Hypothalamus (tissue), 51 donors: ENCODE measurements at places on chromosomes 3 and 15.

DNA sequence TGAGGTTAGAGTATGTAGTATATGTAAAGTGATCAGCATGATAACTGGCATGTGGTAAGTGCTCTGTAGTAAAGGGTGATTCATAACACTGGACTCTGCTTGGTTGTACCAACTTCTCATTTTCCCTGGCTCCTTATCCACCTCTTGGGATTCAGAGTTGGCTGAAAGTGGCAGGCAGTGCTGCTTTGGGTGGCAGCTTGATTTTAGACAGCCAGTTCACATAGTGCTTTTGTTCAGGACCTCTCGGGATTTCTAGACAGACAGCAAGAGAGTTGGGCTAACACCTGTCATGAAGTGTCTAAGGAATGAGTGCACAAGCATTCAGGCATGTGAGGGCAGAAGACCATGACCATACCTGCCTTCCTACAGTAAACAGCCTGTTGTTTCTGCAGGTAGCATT lies 69.0 kb downstream of the RBM6 start:
- DNase-seq = no peak

DNA sequence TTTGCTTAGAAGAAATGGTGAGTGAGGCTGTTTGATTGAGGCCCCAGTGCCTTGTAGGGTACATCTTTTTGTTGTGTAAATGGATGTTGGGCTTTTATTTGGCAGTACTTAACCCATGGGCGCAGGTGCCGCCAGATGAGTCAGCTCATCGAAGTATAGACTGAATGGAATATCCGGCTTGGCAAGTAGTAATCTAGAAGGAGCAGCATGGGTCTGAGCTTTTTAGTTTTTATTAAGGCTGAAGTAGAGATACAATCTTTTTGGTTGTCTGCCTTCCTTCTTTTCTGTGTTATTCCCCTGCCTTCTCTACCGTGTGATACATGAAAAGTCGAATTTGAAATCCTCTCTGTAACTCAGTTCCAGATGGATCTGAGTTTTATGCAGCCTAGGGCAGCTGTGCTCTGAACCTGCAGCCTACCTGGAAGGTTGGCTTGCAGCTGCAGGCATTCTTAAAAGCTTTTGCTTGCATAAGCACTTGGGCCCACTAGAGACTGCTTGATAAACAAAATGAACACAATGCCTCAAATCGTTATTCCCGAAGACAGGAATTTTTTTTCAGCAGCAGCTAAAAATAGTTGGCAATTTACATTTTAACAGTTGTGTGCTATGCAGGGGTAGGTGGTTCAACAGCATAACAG lies 177.5 kb upstream of the CGNL1 start:
- no peak for DNase-seq

DNA sequence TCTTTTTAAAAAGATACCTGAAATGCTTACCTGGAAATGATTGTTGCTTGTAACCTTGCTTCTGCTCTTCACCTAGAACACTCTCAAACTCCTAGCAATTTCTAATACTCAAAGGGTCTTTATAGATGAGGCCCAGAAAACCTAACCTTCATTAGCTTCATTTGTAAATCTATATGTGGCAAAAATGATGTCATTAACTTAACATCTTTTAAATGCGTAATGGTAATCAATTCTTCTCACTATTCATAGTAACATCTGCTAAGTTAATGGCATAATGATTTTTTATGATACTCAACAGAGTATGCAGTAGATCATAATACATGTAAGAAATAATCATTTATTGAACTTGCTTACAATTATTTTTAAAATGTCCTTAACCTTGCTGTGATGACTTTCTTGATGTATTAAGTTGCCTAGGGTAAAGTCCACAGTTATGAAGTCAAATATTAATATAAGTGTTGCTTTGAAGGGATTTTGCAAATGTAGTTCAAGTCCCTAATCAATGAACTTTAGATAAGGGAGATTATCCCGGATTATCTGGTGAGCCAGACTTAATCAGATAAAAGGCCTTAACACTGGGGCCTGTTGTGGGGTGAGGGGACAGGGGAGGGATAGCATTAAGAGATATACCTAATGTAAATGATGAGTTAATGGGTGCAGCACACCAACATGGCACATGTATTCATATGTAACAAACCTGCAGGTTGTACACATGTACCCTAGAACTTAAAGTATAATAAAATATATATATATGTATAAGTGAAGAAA lies 10.1 kb upstream of the SERPINI2 start:
- DNase-seq = no peak

DNA sequence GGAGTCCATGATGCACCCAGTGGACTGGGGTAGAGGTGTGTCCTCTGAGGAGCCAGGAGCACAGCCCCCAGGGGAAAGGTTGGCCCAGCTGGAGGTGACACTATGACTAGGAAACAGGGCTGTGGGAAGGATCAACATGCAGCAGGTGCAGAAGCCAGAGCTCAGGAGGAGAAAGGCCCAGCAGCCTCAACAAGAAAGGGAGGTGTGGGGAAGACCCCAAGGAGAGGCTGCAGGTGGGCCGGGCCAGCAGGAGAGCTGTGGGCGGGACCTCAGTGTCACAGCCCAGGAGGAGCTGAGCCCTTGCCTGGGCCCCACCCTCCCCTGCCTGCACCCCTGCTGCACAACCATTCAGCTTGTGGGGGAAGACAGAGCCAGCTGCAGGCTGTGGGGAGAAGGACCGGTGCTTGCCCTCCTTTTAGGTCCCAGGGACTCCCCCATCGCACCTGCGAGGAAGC lies 18.4 kb upstream of the KLF13 start:
- DNase-seq = no peak

DNA sequence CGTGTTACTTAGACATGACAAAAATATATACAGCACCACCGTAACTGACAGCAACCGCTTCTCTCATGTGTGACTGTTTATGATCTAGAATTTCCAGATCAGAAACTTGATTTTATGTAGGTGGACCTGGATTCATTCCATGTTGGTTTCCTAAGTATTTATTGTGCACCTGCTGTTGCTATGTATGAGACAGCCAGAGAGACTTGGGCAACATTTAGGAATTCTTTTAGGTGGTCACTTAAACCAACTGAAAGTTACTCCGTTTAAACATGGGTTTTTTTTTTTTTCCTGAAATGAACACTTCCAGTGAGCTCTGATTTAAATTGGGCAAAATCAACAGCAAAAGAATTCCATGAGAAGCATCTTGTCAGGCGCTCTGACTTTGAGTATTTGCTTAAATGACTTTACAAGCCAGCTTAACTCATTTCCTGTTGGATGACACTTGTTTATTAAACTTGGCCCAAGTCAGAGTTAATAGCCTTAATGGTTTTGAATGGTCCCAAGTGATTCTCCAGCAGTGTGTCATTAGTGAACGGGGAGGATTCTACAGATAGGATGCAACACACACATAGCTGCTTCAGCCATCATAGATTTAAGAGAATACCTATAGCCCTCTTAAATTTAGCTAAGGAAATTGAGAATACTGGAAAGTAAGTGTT lies 31.8 kb downstream of the MITF start:
- DNase-seq = no peak

DNA sequence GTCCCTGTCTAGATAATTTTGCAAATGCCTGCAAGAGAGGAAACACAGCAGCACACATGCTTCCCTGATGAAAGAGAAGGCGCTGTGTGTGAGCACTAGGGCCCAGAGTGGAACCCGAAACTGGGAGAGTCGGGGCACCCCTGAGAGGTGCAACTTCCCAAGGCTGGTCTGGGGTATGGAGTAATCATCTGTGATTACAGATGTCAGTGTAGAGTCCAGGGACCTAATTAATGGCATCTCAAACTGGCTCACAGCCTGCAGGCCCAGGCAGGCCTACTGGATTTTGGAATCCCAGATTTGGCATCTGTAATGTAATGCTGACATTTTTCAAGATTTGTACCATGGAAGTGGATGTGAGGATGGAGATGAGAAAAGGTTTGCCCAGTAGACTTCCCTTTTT lies 29.4 kb downstream of the PGPEP1L start:
- no peak for DNase-seq

- no peak for DNase-seq
Observed at GRCh38 chr3:72582211-72582878, 265.9 kb downstream of the SHQ1 start.

GRCh38 chr3:194505791-194506415 lies 19.1 kb upstream of the ATP13A3 start:
- no peak for DNase-seq

DNA sequence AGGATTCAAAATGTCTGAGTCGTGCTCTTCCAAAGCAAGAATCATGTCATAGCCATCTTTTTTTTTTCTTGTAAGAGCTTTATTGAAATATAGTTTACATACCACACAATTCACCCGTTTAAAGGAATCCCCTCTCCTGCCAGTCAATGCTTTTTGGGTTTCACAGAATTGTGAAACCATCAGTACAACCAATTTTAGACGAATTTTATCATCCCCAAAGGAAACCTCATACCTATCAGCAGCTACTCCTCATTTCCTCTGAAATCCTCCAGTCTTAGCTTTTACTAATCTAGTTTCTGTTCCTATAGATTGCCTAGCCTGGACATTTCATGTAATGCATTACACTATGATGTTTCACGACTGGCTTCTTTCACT lies 39.6 kb downstream of the ADIPOQ start:
- no peak for DNase-seq

DNA sequence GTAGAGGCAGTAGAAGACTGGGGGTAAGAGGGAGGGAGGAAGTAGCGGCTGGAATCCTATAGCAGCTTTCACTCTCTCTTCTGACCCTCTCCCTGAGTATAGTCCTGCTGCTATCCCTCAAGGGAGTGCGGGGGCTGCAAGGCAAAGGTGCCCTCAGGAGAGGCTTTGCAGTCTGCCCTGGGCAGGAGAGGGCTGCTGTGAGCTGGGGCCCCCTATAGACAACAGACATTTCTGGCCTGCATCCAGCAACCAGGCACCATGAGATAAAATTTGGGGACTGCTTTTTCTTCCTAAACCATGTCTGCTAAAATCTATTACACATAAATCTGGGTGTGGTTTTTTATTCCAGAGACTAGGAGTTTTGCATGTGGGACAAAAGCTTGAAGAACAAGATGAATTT lies 48.0 kb downstream of the SACM1L start:
- no peak for DNase-seq

DNA sequence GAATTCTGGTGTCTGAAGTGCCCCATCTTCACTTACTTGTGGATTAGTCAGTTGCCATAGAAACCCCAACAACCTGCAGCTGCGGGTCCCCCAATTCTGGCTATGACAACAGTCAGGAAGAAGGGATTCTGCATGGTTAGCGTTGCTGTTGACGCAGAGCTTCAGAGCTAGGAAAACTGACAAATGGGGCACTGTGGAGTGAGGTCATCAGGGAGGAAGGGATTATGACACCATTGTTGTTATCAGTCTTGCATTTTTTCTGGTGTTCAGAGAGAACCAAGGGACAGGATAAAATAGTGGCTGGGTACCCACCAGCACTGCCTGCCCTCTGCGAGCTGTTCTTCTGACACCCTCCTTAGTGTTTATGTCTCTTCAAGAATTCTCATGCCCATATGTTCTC lies 367.7 kb upstream of the ARRDC4 start:
- no peak for DNase-seq

DNA sequence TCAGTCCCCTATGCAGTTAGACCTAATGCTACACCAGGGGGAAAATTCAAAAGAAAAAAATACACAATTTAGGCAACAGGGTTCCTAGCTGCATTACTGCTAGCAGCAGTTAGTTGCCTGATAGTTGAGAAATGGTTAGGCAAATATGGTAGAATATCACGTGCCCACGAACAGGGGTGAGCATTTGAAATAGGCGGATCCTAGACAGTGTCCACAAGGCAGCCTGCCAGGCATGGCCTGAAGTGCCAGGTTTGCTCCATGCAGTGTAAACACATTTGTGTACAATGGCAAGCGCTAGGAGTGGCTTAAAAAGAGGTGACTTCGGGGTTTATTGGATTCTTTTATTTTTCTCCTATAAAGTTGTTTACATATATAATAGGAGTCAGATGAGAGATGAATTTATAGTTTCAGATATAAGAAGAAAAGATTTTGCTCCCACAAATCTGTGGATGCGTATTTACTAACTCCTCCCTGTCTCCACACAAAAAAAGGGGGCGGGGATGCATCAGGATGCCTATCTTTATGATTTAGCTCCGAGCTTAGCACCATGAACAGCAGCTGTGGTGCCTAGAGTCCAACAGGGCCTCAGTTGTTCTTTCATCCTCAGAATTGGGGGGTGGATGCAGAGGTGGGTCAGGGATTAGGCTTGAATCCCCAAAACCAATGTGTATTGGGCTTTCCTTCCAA lies 3.9 kb upstream of the TGM4 start:
- DNase-seq = no peak

- DNase-seq = no peak
Observed at GRCh38 chr3:105891101-105891500, 22.3 kb upstream of the CBLB start.

DNA sequence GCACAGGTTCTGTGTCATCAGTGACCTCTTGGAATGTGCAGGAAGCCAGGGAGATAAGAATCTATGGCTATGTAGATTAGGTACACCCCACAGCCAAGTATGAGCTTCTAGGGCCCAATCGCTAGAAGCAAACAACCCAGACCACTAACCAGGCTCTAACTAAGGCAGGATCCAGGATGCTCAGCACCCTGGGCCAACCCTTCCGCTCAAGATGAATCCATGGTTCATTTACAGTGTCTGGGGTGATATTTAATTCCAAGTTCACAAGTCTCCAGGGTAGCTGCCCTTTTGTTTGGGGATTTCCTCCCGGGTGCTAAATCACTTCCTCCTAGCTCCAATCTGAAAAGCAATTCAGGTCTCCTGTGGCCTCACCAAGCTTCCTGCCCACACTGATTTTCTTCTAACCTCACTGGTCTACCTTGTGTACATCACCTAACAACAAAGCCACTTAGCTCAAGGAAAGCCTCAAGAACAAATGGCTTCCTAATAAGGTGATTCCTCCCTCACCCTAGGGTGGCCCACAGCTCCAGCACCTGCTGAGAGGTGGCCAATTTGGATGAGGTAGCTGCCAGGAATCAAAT lies 2.4 kb downstream of the EHD4 start:
- no peak for DNase-seq

DNA sequence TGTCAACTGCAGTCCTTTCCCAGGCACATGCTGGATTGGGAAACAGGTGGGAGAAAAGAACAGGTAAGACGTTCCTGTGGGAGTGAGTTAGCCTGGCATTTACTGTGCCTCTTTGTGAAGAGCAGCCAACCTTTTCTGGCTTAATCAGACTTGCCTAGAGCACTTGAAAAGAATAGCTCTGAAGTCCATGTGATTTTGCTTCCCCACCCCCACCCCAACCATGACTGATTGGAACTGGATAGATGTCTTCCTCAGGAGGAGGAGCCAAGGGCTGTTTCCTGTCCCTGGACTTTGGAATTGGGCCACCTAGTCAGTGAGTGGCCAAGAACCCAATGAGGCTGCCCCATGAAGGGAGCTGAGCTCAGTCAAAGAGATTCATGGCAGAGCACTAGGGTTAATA lies 4.7 kb upstream of the TMEM41A start:
- DNase-seq = no peak

DNA sequence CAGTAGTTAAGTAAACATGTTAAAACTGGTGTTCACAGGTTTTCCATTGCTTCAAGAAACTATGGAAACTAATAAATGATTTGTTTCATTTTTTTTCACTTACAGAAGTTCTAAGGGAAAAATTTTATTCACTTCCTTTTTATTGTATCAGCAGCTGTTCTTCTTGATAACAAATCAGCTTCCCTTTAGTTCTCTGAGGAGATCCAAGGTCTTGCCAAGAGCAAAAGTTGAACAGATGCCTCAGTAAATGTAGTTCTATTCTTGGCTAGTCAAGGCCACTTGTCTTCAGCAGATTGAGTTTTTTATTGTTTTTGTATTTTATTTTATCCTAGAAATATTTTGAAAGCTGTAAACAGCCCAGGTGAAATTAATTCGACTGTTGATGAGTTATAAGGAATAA lies 41.8 kb downstream of the KCNH8 start:
- no peak for DNase-seq
